Right atrium auricular region (tissue), 2 donors: ENCODE measurements at places on chromosomes 2 and 18.

- no peak for DNase-seq
Measured at GRCh38 chr2:64276417-64277095, 132.3 kb upstream of the PELI1 start.

DNA sequence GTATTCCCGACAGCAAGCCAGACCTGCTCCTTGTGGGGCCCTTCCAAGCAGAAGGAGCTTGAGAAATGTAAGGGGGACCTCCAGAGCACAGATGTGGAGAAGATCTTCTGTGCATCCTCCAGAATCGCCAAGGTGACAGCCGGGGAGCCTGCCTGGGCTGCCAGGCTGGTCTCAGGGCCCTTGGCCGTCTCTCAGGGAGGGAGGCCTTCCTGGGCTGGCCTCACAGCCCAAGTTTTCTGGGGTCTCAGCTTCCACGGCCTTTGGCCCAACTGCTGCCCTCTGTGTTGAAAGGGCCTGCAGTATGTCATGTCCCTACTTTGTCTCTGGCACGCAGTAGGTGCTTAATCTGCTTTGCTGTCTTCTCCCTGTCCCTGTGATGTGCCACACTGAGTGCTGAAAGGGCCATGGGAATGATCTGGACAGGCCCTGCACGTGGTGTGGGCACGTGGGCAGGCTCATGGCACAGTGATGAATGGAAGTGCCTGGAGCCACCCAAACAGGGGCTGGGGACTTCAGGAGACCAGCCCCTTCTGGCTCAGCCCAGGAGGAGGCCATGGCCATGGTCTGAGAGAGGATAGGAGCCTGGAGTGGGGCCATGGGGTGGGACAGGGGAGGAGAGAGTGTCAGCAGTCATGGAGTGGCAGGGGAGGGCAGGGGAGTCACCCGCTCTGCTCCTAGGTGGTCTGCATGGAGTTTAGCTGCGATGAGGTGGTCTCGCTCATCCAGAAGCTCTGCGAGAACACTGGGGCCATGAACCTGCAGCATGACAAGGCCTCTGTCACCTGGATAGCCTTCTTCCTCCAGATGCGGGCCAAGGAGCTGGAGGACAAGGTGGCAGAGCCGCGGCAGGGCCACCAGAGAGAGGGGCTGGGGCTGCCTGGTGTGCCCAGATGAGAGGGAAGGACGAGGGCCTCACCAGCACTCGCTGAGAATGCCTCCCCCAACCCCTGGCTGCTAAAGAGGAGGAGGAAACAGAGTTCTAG lies 35.4 kb downstream of the HJURP start:
- no peak for DNase-seq

DNA sequence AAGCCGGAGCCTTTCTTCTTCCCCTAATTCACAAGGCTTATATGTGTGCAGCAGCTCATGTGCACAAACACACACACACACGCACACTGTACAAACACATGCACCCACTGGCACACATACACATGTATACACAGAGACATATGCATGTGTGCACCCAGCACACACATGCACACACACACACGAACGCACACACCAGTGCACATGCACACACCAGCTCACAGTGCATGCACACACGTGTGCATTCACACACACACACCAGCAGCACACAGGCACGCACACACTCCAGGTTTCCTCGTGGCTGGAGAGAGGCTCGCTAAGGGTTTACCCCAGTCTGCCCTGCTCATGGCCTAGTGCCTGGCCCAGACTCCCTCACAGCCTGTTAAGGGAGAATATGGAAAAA lies 234.0 kb downstream of the EIPR1 start:
- no peak for DNase-seq

DNA sequence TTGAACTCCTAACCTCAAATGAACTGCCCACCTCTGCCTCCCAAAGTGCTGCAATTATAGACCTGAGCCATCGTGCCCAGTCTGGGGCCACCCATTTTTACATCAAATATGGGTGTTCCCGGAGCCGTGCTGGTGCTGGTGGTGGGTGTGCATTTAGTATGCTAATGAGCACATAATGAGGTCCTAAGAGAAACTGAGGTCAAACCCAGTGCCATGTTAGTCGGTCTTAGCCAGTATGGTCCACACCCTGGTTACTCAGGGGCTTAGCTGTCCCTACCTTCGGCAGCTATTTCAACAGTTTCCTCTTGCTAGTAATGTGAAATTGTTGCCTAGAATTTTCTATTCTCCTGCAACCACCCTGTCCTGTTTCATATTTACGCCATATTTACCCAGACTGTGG lies 38.4 kb upstream of the FZD5 start:
- DNase-seq = no peak

GRCh38 chr2:2452961-2453360 lies 121.9 kb upstream of the MYT1L start:
- DNase-seq = no peak

DNA sequence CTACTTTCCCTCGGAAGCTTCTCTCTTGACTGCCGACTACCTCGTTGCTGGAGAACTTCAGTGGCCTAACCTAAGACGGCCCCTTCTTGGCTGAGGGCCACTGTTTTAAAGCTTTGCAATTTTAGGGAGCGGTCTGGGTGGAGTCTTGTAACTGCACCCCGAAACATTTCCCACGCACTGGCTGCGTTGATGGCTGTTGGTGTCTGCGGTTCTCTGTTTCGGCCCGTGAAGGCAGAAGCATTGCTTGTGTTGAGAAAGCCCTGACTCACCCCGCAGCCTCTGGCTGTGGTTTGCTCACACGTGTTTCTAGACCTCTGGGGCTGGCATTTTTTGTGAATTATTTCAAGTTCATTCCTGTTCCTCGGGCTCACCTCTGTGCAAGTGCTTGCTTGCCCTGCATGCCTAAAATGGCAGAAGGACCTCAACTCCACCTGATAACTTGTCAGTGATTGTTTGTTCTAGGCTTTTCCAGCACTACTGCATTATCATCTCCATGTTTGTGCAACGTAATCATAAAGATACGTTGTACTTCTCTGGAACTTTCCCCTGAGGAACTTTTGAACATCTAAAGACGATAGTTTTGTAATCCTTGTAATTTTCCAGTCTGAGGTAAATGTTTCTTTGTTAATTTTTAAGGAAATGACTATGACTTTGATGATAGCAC lies 94.2 kb upstream of the DLX2 start:
- no peak for DNase-seq

DNA sequence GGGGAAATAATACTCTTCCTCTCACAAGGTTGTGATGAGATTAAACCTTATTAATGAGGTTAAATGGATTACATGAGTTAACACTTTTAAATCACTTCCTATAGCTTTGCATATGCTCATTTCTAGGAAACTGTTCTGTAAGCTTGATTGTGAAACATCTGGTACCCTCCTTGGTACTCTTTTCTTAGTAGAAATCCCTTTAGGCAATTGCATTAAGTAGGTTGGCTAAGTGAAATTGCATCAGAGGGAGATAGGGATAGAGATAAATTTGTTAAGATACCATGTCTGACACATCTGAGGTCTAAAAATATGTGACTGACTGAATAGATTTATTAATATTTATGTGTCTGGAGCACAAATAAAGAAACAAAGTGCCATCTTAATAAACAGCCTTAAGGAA lies 275.9 kb upstream of the MAP2 start:
- no peak for DNase-seq

GRCh38 chr2:217283460-217283859 lies 423.6 kb upstream of the TNP1 start:
- no peak for DNase-seq

GRCh38 chr2:17940091-17940630 lies 61.7 kb downstream of the KCNS3 start:
- no peak for DNase-seq

DNA sequence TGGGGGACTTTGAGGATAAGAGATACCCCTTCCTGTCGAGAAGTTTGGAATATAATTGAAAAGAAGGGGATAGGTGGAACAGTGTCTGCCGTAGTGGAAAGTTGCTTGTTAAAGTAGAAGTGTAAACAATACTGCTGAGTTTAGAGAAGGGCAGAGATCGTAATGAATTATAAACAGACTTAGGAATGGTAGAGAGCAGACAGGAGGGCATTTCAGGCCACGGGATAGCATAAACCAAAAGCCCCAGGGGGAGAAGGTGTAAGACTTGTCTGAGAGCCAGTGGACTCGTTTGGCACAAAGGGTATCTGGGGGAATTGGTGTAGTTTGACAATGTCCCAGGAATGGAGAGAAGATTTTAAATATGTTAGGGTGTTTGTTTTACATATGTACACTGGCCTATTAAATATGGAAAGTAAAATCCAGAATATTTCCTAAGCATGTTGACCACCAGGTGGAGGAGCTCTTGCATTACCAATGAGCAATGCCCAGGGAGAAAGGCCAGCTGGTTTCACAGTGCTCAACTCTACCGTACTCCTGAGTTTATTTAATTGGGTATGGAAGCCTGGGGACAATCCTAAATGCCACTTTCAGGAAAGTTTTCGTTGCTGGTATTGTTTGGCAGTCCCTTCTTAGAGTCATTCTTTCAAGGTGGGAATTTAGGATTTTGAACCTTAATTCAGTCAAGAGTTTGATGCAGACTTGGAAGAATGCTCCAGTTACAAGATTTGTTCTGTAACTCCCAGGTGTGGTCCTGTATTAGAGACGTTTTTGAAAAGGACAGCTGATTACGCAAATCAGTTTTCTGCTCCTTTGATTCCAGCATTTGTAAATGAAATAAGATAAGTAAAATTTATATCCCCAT lies 7.5 kb downstream of the COPS8 start:
- no peak for DNase-seq

GRCh38 chr18:12449051-12449785 lies 41.5 kb downstream of the PRELID3A start:
- DNase-seq = no peak

DNA sequence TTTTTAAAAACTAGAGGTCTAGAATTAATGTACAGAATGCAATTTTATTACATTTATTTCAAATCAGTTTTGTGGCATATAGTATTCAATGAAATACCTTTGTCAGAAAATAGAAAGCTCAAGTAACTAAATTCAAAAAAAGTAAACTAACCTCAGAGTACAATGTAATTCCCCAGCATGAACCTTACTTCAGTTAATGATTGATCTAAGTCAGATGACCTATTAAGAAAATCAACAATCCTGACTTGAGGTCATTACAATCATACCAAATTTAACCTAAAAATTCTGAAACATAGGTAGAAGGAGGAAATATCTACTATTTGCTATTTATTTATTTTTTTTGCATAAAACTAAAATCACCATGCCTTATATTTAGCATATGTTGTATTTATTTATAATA lies 142.9 kb downstream of the CCDC102B start:
- DNase-seq = no peak

GRCh38 chr2:183081911-183082310 lies 3.4 kb downstream of the DUSP19 start:
- DNase-seq = no peak
